CD4-positive, alpha-beta T cell treated with Interleukin-4 for 4 hours (primary cell): ENCODE measurements at places on chromosomes 11 and 22.

DNA sequence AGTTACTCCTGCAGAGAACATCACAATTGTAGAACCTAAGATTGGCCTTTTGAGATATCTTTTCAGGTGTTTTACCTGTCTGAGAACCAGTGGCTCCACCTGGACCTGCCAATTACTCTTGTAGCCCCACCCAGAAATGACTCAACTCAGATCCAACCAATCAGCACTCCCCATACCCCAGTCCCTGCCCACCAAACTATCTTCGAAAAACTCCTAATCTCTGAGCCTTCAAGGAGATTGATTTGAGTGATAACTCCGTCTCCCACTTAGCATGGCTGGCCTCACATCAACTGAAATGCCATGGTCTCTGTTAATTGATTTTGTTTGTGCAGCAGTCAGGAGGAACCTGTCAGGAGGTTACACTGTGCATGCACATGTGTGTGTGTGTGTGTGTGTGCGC lies 103.6 kb downstream of the MTNR1B start:
- DNase-seq, result no peak

DNA sequence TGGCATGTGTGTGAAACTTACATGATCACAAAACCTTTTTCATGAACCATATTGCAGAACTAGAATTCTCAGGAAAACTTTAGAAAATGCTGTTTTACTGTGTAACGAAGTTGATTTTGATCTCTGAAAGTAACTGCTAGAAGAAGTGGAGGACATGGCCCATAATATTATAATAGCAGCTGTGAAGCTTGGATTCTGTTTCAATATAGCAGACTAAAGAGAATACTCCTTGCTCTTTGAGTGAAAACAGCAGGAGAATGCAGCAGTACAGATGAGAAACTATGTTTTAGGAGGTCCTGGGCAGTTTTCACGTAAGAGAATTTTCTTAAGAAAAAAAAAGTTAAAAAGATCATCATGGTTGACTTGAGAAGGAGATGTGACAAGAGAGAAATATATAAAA lies 76.7 kb upstream of the POU2AF2 start:
- DNase-seq, result no peak

- peak; percentile 50 for DNase-seq
Observed at GRCh38 chr11:11036848-11037732, 179.2 kb upstream of the ZBED5 start.

DNA sequence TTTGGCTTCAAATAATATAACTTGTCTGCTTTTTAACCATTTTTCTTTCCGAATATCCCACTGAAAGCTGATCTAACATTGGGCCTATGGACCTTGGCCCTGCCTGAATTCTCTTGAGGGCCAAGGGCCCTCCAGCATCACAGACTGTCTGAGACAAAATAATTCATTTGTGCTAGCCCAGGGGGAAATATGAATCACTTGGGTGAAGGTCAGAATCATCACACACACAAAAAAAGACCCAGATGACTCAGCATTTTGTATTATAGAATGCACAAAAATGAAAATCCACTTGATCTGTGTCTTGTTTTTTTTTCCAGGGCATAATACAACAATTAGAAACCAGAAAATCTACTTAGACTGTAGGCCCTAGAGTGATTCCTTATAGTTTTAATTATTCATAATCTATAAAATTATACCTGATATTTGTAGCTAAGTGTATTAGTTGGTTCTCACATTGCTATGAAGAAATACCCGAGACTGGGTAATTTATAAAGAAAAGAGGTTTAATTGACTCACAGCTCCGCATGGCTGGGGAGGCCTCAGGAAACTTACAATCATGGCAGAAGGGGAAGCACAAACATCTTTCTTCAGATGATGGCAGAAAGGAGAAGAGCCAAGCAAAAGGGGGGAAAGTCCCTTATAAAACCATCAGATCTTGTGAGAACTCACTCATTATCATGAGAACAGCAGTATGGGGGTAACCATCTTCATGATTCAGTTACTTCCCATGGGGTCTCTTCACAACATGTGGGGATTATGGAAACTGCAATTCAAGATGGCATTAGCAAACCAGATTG lies 15.6 kb upstream of the RDX start:
- no peak for DNase-seq

GRCh38 chr11:123251657-123252344 lies 56.8 kb upstream of the CLMP start:
- DNase-seq, result no peak

GRCh38 chr22:17131686-17132085 lies 10.5 kb upstream of the TMEM121B start:
- no peak for DNase-seq

GRCh38 chr11:1401656-1402221 lies 12.0 kb downstream of the BRSK2 start:
- DNase-seq, result peak; percentile 7

DNA sequence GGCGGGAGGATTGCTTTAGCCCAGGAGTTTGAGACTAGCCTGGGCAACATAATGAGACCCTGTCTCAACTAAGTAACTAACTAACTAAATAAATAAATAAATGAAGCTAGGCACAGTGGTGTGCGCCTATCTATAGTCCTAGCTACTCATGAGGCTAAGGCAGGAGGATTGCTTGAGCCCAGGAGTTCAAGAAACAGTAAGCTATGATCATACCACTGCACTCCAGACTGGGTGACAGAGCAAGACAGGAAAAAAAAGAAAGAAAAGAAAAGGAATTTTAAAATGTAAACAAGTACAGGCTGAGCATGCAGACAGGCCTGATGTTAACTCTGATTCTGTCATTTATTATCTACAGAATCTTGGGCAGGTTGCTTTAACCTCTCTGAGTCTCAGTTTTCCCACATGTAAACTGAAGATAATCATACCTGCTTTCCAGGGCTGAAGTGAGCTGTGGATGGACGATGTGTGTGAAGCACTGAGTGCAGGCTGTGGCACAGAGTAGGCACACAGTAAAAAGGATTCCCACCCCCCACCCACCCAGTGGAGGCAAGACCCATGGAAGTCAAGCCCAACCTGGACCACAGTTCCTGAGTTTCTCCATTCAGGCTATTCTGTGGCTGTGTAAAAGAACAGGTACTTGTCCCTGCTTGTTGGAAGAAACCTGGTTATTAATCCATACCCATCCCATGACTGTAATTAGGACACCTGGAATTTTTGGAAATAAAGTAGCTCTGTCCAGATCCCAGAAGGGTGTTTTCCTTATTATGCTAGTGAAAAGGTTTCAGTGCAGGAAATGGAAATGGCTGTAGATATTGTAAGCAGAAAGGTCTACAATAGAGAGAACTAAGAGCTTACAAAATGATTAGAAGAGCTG lies 18.7 kb upstream of the SCUBE2 start:
- DNase-seq, result no peak

DNA sequence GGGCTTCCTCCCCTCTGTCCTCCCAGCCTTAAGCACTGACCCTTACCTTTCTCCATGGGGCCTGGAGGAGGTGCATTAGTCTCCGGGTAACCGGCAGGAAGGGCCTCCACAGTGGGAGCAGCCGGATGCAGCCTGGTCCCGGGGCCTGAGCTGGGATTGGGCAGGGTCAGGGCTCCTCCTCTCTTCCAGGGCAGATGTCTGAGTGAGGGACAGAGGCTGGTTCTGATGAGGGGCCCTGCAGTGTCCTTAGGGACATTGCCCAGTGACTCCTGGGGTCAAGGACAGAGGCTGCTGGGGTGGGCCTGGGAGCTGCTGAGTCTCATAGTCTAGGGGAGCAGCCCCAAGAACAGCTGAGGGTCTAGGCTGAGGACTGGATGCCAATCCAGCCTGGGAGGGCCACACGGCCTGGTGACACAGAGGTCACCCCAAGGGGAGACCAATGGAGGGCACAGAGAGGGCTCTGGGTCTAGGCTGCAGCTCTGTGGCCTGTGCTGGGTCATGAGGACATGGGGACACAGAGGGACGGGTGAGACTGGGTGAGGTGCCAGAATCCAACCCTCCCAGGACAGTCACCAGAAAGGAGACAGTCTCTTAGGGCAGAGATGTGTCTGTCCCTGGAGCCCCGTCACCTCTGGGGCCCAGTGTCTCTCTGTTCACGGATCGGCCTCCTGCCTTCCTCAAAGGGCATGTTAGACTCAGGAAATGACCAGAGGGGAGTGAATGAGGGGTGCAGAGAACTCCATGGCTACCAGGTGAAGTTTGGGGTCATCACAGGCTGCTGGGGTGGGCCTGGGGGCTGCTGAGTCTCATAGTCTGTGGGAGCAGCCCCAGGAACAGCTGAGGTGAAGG lies 6.5 kb downstream of the IGLL5 start:
- DNase-seq, result no peak

DNA sequence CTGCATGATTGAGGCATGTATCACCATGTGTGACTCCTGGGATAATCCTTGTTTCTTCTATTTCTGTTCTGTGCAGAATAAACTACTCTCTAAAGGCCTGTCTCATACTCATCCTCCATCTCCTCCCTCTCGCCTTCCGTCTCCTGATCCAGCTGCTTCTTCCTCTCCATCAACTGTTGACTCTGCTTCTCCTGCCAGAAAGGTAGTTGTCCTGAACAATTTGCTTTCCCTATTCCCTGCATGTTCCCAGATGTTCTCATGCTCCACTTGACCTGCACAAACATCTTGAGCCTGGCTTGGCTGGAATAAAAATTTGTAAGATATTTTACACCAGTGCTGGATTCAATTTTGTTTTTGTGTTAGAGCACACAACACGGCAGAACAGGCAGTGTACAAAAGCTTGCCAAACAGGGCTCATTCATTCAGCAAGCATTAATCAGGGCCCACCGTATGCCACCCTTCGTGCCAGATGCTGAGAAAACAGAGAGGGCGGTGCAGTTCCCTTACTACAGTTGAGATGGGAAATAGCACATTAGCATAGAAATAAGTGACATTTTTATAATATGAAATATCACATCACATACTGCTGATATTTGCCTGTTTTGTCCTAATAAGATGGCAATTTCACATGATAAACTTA lies 133.3 kb upstream of the PARVA start:
- DNase-seq, result no peak

DNA sequence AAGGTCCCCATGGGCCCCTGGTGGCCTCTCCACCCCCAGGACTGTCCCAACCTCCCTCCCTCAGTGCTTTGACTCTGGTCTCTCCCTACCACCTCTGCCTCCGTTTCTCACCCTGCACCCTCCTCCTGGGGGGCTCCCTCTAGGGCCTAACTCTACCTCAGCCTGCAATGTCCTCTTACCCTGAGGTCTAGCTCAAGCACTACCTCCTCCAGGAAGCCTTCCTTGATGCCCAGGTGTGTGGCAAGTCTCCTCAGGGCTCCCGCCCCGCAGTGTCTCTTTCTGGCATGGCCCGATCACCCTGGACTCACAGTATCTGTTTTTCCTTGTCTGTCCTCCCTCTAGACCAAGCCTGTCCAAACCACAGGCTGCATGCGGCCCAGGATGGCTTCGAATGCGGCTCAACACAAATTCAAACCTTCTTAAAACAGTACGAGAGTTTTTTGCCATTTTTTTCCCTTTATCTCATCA lies 90.8 kb downstream of the PHF21B start:
- DNase-seq, result no peak

DNA sequence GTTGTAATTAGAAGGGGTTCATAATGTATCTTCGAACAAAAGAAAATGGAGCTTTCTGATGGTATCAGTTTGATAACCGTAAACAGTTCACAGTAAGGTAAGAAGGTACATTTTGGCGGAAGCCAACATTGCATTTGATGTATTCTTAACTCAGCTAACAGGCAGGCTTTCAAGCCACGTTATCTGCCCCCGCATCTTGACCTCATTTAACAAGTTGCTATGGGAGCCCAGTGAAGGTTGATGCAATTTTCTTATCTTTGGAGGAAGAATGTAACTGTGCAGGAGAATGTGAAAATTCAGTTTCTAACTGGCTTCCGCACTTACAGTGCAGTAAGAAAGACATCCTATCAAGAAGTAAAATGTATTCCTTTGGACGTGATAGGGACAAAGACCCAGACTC lies 110.6 kb downstream of the ETS1 start:
- peak; percentile 93 for DNase-seq

GRCh38 chr11:60942970-60943565 lies 8.9 kb downstream of the SLC15A3 start:
- no peak for DNase-seq

- DNase-seq, result no peak
Observed at GRCh38 chr11:13206086-13206640, 71.4 kb upstream of the BMAL1 start.

- DNase-seq, result no peak
Observed at GRCh38 chr22:46895753-46896152, 133.3 kb downstream of the TBC1D22A start.

- no peak for DNase-seq
Observed at GRCh38 chr11:42407341-42407740, 904.5 kb upstream of the API5 start.

DNA sequence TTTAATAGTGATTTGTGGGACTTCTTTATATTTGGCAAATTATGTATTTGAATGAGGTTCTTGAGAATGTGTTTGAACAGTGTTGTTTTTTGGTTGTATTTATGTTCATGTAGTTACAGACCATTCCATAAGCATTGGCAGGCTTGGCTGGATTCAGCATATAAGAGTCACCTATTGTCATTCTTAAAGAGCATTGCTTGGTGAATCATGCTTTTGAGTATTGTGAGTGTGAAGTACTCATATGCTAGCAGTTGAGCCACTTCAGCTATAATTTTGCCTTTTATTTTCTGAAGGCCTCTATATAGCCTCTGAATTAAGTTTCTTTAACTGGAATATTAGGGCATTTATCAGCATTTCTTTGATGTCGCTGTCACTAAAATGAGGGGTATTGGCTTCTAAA lies 110.0 kb upstream of the GAL start:
- DNase-seq, result no peak

DNA sequence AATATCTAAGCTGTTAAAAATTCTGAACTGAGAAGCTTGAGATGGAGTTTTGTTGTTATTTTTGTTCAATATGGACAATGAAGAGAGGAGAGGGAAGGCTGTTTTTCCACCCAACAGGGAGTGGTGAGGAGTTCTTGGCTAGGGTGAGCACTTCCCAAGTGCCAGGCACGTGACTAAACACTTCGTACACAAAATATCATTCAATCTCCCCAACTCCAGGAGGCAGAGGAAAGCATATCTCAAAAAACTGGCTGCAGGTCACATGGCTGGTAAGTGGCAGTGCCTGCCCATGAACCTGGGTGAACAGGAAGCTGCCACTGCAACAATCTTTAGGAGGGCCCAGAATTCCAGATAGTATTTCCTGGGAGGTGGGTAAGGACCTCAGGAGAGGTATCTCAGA lies 11.6 kb downstream of the ELF5 start:
- DNase-seq, result no peak

- no peak for DNase-seq
Observed at GRCh38 chr22:34877506-34877905, 188.5 kb upstream of the ISX start.

GRCh38 chr11:71580057-71581003 lies 2.3 kb downstream of the KRTAP5-11 start:
- peak; percentile 37 for DNase-seq

GRCh38 chr11:18115360-18116127 lies 9.7 kb upstream of the SAAL1 start:
- DNase-seq, result peak; percentile 68

GRCh38 chr22:19937616-19938473 lies 3.7 kb upstream of the COMT start:
- no peak for DNase-seq

- no peak for DNase-seq
Observed at GRCh38 chr11:79054636-79055035, 386.2 kb downstream of the TENM4 start.
